ENCODE measurements at places on chromosomes 12 and 14.

DNA sequence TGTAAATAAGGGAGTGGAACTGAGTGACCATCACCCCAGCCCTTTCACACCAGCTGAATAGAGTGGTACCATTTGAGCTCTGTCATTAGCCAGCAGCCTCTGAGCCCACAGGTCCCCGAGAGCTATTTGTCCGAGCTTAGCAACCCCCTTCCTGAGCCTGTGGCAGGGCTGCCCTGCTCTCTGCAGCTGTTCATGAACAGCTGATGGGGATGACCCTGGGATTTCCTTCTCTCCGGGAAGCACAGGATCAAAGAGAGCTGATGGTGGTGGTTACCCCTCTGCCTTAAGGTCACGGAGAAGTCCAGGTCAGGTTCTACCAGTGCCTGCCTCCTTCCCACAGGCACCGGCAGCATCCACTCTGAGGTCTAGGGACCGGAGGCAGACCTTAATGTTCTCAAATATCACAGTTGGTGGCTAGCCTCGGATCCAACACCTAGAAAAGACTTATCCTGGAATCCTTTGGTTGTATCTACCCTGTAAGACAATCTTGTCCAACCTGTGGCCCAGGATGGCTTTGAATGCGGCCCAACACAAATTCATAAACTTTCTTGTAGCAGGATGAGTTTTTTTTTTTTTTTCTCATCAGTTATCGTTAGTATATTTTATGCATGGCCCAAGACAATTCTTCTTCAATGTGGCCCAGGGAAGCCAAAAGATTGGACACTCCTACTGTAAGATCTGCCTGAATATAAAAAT, 81.1 kb downstream of the ESRRB start:
- no peak for DNase-seq

DNA sequence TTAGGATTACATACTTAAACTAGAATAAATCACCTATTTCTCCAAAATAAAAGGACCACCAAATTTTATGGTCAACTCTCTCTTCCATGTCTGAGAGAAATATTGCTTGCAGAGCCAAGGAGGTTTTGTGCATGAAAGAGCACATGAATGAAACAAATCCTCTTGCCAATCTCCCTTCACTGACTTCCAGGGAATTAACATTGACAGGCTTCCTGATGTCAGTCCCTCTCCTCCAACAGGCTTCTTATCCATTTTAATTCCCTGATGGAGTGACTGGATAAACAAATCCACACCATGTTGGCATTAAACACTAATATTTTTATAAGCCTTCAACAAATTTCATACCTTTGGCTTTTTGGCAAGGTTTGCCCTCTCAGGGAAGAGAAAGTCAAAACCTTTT, 45.3 kb upstream of the CNTN1 start:
- no peak for DNase-seq

DNA sequence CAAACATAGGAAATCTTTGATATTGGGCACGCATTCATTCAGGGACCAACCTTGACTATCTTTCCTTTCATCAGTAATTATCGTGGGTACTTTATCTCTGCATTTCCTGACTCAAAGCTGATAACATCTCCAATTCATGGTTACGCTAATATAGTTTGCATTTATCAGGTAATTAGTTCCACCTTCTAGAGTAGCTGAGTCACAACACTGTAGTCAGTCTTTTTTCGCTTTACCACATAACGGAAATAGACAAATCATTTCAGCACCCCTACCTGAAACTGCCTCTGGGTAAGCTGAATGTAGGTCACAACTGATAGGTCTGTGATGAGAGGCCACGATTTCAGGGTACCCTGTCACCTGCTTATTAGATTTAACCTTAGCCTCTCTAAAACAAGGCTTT, 36.7 kb upstream of the IL22 start:
- DNase-seq = no peak

DNA sequence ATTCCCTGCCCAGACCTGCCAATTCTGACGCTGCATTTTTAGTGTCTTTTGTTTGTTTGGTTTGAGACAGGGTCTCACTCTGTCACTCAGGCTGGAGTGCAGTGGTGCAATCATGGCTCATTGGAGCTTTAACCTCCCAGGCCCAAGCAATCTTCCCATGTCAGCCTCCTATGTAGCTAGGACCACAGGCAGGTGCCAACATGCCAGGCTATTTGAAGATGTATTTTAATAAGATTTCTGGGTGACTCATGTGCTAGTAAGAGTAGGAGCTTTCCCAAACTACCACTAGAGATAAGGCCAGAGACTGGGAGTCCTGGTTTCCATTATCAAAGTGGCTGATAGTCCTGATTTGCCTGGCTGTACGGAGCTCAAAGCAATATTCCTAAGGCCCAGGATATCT, 693.3 kb downstream of the MED13L start:
- no peak for DNase-seq

DNA sequence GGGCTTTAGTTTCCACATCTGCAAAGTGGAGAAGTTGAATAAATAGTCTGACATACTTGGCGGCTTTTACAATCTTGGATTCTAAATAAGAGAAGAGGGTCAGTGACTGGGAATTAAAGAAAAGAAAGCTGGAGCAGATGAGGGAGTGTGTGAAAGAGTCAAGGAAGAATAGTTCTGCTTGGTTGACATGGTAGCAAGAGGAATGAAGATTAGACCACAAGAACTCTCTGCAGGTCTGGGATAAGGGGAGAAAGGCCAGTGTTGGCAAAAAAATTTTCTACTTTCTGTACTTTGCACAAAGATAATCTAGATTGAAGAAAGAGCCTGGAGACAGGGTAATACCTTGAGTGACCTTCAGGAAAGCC, 5.9 kb downstream of the ITGB7 start:
- DNase-seq = no peak

- peak; percentile 29 for DNase-seq
Observed at GRCh38 chr12:111444925-111445725, 39.4 kb downstream of the SH2B3 start.

GRCh38 chr12:66942741-66943465, 264.0 kb upstream of the GRIP1 start:
- no peak for DNase-seq

DNA sequence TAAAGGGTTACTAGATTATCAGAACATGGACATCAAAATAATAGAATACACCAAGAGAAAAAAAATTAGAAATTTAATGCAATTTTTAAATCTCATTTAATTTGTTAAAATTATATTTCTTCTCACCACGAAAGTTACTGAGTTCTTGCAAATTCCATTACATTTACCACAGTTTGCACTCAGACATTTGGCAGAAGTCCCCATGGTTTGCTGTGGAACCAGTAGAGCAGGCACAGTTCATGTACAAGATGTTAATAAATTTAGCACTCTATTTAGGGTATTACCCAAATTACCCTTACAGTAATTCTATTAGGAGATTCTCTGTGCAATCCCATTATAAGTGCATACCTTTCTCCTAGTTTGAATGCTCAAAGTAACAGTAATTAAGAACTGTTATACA, 9.7 kb downstream of the SCN8A start:
- no peak for DNase-seq

GRCh38 chr12:96026331-96026730, 9.1 kb downstream of the LTA4H start:
- no peak for DNase-seq

DNA sequence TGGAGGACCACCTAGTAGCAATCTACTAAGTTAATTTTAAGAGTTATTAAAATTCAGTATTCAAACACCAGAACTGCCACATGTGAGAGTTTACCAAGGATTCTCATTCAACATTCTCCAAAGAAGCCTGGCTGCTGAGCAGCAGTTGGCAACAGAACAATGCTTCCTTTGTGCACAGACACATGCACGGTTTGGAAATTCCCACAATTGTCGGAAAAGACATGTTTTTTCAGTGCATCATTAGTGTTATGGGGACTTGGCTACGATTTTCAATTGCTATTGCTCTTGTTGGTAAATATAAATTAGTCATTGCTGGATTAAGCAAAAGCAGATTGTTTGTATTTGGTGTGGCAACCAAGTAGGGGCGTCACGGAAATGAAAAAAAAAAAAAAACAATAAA, 22.2 kb downstream of the ST8SIA1 start:
- DNase-seq = peak; percentile 67

DNA sequence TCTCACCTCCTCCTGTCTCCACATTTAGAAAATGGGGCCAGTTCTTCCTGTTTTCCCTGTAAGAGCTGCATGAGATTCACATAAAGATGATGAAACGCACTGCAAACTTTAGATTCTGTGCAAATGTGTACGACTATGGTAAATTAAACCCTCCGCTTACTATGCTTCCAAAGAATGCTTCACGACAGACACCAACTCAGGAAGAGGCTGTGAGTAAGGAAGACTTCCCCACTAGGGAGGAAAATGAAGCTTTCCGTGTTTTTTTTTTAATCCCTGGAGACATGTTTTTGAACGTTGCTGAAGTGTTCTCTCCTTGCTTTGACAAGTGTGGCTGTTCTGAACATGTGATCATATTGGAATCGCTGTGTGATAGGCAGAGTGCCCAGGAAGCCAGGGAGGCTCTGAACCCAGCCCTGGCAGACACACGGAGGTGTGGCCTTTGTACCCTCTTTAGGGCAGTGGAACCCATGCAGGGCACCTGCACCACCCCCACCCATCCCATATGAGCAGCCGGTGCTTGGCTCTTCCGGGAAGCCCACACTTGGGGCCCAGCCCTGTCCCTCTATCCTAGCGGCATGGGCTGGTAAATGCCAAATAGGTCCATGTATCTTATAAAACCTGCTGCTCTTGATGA, 7.5 kb upstream of the SYNE3 start:
- DNase-seq = peak; percentile 71

GRCh38 chr14:97180304-97181200, 383.4 kb downstream of the VRK1 start:
- no peak for DNase-seq

- no peak for DNase-seq
Observed at GRCh38 chr12:115008929-115009328, 325.0 kb upstream of the TBX3 start.

DNA sequence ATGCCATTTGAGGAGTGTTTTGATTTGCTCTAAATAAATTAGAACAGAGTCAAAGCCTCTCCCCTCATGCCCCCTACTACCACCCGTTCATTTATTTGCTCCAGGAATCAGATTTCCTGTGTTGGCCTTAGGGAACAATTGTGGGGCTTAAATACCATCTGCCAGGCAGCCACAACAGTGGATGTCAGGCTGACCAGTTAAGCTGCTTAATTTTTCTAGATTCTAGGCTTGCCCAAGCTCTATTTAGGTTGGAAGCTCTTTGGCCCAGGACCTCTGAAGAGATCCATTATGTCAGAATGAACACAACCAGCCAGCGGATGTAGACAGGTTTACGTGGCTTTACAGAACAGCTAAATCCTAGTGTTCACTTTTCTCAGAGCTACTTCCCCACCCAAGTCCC, 1.0 kb upstream of the TIMELESS start:
- no peak for DNase-seq

DNA sequence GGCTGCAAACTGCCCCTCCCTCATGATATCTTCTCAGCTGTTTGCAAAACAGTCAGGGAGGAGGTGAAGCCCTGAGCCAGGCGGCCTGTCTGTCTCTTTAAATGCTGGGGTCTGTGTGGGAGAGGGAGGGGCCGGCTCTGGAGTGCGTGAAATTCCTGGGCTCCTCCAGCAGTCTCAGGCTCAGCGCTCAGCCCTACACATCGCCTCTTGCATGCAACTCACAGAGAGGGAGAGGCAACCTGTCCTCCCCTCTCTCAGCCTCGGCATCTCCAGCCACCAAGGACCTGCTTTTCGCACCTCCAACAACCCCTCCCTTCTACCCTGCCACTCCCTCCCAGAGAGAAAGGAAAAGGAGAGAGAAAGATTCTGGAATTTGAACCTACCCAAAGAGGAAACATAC, at the start of gene NRXN3:
Gene NRXN3, plus strand, starts transcription at position 171 of the 400 bp plus-strand sequence. CDS start 72,721 bp downstream, outside the sequence.
- DNase-seq = peak; percentile 17

- peak; percentile 11 for DNase-seq
Observed at GRCh38 chr12:64633940-64634337, 23.6 kb downstream of the RASSF3 start.

DNA sequence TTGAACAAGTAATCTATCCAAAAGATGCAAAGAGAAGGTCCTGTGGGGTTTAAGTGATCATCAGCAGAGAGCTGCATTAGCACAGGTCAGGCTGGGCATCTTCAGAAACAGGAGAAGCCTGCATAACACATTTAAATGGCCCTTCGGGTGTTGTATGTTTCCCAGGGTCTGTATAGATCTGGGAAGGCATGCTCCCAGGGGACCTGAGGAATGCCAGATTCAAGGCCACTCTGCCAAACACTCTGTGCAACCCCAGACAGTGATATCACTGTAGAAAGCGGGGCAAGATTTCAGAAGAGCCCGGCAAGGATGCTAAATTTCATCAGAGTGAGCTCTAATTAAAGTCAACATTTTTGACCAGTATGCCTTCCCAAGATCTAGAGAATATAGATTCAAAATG, 92.9 kb downstream of the ARMH4 start:
- no peak for DNase-seq

GRCh38 chr12:9992296-9992695, 6.6 kb downstream of the CLEC1B start:
- DNase-seq = no peak

DNA sequence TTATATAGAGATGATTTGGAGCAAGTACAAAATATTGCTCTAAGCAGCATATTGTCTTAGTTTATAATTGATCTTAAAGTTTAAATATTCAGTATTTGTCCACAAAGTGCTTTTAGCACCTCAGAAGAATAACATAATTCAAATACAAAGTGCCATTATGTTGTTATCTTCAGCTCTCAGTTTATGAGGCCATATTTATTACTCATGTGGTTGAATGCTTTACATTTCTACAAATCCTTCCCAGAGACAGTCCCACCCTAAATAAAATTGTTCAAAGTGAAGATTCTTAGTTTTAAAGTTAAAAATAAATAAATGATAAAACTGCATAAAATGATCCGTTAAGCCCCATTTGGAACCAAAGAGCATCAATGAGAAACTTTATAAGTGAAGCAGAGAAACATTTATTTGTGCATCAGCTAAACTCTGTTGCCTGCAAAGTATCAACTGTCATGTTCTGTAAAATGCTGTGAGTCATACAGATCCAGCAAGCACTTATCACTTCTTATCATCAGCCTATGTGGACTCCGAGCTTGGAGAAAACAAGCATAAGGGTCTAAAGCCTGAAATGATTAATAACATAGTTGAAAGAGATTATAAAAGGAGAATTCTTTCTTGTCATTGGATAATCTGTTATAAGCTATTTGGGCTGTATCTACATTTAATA, 218.9 kb downstream of the ADAMTS20 start:
- DNase-seq = no peak

DNA sequence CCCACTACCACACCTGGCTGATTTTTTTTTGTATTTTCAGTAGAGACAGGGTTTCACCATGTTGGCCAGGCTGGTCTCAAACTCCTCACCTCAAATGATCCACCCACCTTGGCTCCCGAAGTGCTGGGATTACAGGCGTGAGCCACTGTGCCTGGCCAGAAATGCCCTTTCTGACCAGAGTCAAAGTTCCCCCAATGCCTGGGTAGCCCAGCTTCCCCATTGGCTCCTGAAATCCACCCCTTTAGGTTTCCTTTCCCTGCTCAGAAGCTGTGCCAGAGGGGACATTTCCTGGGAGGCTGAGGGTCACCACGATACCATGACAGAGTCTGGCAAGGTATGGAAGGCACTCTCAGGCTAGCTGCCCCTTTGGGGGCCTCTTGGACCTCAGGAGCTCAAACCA, 3.5 kb downstream of the GSTZ1 start:
- DNase-seq = no peak

- no peak for DNase-seq
Observed at GRCh38 chr12:89051065-89051677, 301.1 kb downstream of the DUSP6 start.
